Posterior vena cava (tissue), 2 donors: ENCODE measurements at places on chromosomes 6 and 20. TPM values are rescaled to one million over a fixed set of nuclear protein-coding genes. Genes with fewer than 3 reads are reported as not detected.

SPATA2 gene
- total RNA-seq: 4.5 TPM

DNA sequence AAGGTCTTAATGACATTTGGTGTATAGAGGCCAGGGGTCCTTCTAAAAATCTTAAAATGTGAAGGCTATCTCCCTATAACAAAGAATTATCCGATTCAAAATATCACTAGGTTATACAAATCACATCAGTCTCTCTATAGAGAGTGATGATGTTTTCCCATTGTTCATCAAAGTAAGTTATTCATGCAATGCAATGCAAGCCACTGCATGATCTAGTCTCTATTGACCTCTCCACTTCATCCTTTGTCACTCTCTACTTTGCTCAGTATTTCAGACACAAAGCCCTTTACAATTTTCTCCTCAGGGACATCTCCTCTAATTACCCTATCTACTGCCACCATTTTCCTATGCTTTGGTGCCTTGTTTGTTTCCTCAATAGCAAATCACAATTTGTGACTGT lies 628.0 kb downstream of the HTR1B start:
- no peak for DNase-seq

DNA sequence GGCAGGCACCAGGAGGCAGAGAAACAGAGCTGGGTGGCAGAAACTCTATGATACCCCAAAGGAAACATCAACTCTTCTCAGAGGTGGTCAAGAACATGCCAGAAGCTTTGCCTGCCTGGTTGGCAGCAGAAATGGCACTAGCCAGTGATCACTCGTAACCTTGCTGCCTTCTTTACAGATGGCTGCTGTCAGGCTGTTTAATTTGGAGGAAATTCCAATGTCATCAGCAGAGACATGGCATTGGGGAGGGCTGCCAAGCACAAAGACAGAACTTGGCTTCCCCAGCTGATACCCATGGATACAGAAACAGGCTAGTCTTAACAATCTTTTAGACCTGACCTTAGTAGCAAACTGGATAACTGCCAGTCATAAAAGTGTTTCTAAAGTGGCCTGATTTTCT lies 153.6 kb downstream of the GMPR start:
- no peak for DNase-seq

DNA sequence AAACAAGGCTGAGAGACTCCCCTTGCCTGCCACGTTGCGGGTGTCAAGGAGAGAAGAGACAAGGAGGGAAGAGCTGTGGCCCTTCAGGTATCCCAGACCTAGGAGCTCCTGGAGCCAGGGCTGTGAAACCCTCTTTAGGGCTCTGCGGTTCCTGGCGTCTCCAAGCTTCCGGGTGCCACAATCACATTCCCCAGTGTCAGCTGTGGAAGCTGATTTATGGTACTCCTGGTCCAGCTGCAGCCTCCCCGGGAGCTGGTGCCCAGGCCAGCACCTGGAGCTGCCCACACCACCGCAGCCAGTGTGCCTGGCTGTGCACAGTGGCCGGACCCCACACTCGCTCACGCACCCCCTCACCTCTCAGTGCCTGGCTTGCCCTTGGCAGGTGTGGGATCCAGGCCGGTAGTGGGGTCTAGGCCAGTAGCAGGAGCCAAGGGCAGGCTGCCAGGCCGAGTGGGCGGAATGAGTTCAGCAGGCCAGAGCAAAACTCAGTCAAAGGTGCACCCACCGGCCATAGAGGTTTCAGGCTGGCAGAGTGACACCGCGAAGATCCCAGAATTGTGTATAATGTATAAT lies 58.9 kb upstream of the L3MBTL3 start:
- no peak for DNase-seq

BMP5 gene
- total RNA-seq: 0.10 TPM

GRCh38 chr20:10584371-10584770 lies 89.4 kb downstream of the JAG1 start:
- no peak for DNase-seq

PPP1R16B gene
- 8.5 TPM for total RNA-seq

SLC22A7 gene
- not detected for total RNA-seq

- no peak for DNase-seq
Measured at GRCh38 chr6:13908955-13909381, 15.8 kb upstream of the RNF182 start.

- no peak for DNase-seq
Measured at GRCh38 chr6:139219746-139220145, 72.1 kb downstream of the TXLNB start.

SPTLC3 gene
- 6.8 TPM for total RNA-seq

FAM83C gene
- not detected for total RNA-seq

- DNase-seq: no peak
Measured at GRCh38 chr6:24391756-24392405, 10.9 kb upstream of the MRS2 start.

DNA sequence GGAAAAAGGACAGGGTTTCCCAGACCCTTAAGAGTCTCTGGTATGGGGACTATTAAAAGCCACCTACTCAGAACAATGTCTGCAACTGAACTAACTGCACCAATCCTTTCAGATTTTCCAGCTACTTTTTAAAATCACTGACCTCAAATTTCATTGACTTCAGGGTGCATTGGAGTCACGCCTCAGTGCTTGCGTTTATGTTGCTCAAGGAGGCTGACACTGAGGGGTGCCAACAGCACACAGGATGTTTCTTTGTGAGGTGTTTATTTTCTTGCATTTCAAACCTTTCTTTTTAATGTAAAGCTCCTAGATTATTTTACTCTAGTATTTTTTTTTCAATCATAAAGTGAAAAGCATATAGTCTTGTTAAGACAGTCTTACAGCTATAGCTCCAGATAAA lies 402.0 kb upstream of the SLC35B3 start:
- DNase-seq: no peak

DNA sequence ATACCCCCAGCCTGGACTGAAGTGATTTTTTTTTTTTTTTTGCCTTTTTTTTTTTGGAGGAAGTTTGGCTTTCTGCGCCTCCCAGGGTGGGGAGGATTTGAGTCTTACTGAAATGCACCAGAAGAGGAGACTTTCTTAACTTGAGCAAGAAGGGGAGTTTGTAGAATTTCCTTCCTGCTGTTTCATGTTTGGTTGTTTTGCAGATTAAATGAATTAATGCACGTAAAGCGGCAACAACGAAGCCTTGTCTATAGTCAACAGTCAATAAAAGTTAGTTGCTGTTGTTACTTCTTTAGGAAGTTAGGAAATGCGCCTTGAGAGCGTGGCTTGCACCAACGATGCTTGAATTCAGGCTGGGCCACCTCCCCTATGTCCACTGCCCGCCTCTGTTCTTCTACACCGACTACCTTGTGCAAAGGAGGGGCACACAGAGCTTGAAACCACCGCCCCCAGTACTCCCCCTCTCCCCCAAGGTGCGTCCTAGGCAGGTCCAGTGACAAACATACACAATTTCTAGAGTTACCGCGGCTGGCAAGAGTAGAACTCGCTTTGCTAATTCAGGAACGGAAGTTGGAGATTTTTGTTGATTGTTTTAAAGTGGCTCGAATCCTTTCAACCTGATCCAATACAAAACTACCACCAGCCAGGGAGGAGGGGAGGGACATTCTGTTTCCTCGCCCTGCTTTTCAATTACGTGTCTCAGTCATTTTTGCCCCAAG lies 830 bp upstream of the CYP24A1 start:
- DNase-seq: no peak

DNA sequence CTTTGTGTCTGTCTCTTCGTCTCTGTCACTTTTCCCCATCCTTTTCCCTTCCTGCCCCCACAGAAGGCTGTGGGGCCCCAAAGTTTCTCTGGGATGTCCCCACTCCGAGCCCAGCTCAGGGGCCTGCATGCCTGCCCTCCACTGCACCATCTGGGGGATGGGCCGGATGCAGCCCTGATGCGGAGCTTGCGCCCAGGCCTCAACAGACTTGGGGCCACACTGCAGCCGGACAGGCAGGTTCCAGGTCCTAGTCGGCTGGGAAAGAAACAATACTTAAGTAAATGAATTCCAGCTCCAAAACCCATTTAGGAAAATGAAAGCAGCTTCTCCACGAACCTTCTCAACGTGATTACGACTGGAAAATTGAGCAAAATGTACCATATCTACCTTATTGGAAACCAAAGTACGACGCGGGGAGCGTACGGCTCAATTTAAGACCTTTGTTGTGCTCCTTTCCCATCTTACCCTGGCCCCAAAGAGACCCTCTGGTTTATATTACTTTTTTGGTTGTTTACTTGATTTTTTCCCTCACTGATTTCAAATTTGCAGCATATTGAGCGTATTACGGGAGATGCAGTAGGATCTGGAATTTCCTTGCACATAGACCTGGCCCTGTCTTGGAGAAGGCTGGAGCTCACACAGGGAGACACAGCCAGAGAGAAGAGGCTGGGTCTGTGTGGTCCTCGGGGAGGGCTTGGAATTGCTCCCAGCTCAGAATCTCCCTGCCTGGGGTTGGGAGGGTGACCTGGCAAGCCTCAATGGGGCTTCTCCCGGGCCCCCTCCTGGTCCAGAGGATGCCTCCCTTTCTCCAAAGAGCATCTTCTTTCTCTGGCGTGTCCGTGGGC lies 8.0 kb downstream of the FOXC1 start:
- peak; percentile 75 for DNase-seq
